ENCODE measurements at places on chromosomes 2 and 18. TPM values are rescaled to one million over a fixed set of nuclear protein-coding genes. Genes with fewer than 3 reads are reported as not detected.

Gene APOB
- 0.03 TPM for polyA plus RNA-seq

Gene WDR43
- 54.4 TPM for polyA plus RNA-seq

DNA sequence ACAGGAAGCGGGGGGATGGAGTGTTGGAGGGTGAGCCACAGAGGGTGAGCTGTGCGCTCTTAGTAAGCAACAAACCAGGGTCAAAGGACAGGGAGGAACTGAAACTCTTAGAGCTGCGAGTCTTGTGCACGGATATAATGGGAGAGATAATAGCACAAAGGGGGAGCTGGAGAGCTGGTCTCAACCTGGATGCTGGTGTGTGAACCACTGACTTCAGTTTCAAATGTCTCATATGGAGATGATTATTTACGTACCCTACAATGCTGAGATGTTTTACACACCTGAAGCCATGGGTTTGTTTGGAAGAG lies 35.9 kb downstream of the PTGR3 start:
- no peak for DNase-seq

- no peak for DNase-seq
Observed at GRCh38 chr18:10062302-10063300, 148.8 kb downstream of the VAPA start.

Gene ANKRD29
- polyA plus RNA-seq, result 1.3 TPM

- DNase-seq, result no peak
Observed at GRCh38 chr2:136250131-136250530, 132.2 kb upstream of the CXCR4 start.

Gene B3GNT7
- polyA plus RNA-seq, result 0.03 TPM

Gene CROCC2
- polyA plus RNA-seq, result not detected

DNA sequence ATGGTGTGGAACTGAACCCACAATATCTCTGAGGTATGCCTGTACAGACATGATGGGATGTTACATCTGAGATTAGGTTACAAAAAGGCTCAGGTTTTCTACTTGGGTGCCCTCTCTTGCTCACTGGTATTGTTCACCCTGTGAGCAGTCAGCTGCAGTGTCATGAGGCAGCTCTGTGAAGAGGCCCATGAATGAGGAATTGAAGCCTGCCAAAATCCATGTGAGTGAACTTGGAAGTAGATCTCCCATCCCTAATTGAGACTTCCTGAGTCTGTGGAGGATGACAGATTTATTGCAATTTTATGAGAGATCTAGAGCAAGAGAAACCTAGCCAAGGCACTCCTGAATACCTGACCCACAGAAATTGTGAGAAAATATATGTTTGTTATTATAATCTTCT lies 404.9 kb upstream of the ZEB2 start:
- no peak for DNase-seq

GRCh38 chr2:239957681-239958472 lies 67.3 kb downstream of the NDUFA10 start:
- no peak for DNase-seq

Gene DSEL
- 1.4 TPM for polyA plus RNA-seq

DNA sequence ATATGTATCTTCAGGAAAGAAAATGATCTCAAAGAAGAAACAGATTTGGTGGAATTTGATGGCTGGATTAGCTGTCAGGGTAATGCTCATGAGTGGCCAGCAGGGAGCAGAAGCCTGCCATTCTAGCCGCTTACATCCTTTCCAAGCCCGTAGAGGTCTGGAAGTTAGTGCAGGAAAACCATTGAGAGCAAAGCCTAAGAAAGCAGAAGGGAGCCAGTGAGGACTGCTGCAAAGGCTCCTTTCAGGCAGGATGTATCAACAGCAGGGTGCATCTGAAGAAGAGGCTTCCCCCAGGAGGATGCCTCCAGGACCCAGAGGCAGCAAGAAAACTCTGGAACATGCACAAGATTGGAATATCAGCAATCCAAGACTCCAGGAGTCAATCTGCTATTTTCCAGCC lies 22.9 kb upstream of the LBH start:
- DNase-seq, result peak; percentile 51

Gene IL18RAP
- polyA plus RNA-seq, result 0.04 TPM

GRCh38 chr2:15543053-15543452 lies 18.1 kb downstream of the NBAS start:
- no peak for DNase-seq

DNA sequence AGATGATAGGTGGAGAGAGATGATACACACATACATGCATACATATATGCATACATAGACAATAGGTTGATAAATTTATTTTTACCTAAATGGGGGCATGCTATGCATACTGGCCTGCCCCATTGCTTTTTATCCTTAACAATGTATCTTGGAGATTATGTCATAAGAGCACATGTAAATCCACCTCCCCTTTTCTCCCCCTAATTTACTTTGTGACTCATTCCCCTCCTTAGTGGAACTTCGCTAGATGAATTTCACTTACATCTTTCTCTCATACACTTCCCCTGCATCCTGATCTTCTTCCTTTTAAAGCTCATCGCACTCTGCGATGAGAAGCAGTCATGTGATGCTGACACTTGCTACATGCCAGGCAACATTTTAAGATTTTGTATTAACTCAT lies 223.6 kb downstream of the C1D start:
- no peak for DNase-seq

GRCh38 chr2:107062173-107062572 lies 176.2 kb upstream of the ST6GAL2 start:
- DNase-seq, result no peak

- no peak for DNase-seq
Observed at GRCh38 chr2:241173557-241173956, 14.9 kb upstream of the ANO7 start.

DNA sequence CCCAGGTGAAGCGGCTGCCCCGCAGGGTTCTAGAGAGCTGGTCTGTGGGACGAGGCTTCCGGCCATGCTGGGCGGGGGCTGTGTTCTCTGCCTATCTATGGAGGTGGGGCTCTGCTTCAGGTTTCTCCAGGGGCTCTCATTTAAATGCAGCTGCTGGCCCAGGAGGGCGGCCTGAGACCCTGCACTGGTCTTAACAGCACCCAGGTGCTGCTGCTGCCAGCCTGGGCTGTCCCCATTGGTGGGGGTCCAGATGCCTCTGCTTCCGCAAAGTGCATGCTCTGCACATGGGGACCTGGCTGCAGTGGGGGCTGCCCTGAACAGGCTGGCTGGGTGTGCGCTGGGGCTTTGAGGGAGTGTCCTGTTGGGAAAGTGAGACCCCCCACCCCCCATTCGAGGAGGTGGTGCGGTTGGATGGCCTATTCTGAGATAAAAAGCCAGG lies 29.7 kb upstream of the ALLC start:
- peak; percentile 43 for DNase-seq

- peak; percentile 75 for DNase-seq
Observed at GRCh38 chr2:63819765-63820717, 21.7 kb upstream of the UGP2 start.

DNA sequence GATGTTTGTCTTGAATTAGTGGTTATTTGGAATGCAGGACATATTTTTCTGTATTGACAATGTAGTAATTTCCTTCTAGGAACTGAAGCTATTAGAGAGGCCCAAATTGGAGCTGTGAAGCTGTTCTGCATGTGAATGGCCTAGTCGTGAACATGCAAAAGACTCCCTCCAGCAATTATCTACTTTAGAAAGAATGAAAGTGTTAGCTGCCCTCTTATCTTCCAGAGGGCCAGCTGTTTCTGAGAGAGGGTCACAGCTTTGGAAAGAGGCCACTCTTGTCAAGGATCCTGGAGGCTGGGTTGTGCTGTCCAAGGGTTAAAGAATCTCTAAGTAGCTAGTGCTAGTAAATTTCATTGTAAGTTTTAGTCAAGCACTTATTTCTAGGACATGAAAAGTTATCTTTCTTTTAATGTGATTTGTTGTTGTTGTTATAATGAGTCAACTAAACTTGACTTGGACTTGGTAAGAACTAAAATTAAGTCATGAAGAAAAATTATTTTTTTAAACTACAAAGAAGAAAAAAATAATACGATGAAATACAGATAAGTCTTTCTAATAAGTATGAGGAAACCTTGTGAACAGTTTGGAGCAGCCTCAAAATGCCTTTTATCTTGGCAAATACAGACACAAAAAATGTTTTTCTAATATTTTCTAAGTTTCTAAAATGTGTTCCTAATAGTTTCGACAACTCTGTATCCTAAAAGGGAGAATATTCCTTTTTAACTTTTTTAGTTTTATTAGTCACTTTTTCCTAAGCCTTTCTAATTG lies 36.8 kb downstream of the DPP4 start:
- no peak for DNase-seq

DNA sequence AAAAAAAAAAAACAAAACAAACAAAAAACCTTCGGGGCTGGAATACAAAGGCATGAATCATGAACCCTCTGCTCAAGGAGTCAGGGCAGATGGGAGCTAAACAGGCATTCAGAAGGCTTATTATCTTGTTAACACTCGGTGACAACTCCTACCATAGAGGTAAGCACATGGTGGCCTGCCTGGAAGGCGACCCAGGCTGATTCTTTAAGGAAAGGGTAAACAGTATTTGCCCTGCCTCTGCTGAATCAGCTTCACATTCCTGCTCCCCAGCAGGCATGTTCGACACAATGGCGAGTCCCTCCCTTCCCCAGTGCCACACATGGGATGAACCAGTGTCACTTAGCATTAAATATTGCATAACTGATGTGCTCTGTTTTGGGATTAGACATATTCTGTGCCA lies 191.9 kb downstream of the ARL4C start:
- DNase-seq, result no peak

Gene DNAH6
- polyA plus RNA-seq, result 0.01 TPM

Gene ORMDL1
- 54.5 TPM for polyA plus RNA-seq

Gene SLC30A3
- polyA plus RNA-seq, result 0.16 TPM

Gene SMAD7
- 5.8 TPM for polyA plus RNA-seq

Gene EDAR
- not detected for polyA plus RNA-seq

Gene MC2R
- not detected for polyA plus RNA-seq

Gene SERPINB7
- not detected for polyA plus RNA-seq

Gene DTNA
- polyA plus RNA-seq, result 12.6 TPM

DNA sequence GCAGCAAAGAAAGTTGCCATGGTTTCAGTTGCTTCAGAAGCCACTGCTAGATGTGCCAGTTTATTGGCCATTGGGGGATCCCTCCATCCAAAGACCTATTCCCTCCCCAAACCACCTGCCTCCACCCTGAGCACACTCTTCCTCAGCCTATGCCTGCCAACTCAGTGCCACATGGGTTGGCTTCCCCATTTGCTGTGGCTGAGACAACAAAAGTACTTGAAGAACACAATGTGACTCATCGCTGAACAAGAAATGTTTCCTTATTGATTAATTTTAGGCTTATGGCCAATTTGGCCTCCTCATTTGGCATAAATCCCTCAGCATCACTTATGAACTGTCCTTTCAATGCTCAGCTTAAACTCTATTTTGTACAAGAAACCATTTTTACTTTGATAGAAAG lies 215.9 kb downstream of the TMEM247 start:
- no peak for DNase-seq

Gene HAUS1
- polyA plus RNA-seq, result 9.0 TPM

DNA sequence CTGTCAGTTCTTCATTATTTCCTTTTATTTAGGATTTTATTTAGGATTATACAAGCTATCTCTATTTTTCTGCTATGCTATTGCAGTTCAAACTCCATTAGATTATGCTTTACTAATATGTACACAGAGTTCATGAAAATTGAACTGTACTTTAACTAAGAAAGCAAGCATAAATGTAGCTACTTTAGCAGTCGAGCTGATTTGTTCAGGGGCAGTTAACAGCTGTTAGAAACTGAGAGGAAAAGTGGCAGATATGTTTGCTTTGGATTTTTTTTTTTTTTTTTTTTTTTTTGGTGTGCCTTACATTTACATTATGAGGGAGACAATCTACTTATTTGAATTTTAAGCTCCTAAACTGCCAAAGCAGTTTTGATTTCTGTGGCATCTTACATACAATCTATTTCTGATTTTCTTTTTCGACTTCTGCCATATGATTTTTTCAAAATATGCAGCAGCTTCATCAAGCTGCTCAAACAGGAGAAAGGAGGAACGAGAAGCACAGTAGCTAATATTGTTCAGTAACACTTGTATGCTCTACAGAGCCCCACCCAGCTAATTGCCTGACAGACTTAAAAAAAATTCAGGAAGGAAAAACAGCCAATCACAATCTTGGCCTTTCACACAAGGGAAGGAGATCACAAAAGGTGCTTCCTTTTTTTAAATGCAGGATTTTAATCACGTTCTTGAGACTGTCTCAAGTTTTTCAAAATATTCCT lies 233.4 kb upstream of the SIX3 start:
- no peak for DNase-seq

DNA sequence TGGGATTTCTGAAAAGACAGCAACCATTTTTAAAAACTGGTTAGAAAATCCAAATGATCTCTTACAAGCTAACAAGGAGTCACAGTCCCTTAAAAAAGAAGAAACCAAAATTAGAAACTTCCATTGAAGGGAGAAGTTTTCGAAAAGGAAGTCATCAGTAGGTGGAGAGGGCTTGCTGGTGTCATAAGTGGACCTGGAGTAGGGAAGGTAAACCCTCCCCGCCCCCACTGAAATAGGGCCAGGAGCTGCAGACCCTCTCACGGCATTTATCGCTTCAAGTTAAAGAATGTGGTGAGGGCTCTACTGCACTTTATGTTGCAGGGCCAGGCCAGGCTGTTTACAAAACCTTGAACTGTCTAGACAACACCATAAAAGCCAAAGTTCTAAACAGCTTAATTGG lies 2.9 kb downstream of the HOXD11 start:
- no peak for DNase-seq

Gene MAPRE2
- 3.3 TPM for polyA plus RNA-seq

DNA sequence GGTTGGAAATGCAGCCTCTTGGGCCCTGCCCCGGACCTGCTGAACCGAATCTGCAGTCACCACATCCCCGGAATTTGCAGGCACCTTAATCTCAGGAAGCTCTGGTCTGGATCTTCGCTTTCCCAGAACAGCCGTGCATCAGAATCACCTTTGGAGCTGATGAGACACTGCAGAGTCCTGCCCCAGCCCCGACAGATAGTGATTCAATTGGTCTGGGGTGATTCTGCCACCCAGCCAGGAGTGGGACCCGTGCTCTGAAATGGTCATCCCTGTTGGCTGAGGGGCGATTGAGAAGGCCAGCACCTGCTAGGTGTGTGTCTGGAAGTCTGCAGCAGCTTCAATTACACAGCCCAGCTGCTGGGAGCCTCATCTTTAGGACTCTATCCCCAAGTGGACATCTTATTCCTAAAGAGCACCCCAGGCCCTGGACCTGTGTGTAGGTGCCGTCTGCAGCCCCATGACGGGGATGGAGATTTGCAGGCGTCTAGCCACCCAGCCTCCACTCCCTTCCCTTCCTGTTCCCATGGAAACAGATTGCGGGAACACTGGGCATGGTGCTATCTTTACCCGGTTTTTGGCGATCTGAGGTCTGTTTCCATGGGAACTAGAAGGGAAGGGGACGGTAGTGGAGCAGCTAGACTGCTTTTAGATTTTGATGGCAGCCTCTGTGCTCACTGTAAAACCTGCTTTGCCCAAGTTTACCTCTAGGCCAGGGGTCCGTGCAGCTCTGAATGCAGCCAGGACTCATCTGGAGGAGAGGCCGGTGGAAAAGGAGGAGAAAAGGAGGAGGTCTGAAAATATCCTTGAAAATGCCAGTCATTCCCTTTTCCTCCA lies 156.1 kb downstream of the LDLRAD4 start:
- DNase-seq, result no peak

Gene SERPINB10
- not detected for polyA plus RNA-seq

GRCh38 chr18:21205695-21206094 lies 36.3 kb upstream of the GREB1L start:
- DNase-seq, result no peak

Gene CFAP210
- 0.04 TPM for polyA plus RNA-seq

Gene GRB14
- 8.5 TPM for polyA plus RNA-seq
